ENCODE measurements at places on chromosomes 6 and 20.

DNA sequence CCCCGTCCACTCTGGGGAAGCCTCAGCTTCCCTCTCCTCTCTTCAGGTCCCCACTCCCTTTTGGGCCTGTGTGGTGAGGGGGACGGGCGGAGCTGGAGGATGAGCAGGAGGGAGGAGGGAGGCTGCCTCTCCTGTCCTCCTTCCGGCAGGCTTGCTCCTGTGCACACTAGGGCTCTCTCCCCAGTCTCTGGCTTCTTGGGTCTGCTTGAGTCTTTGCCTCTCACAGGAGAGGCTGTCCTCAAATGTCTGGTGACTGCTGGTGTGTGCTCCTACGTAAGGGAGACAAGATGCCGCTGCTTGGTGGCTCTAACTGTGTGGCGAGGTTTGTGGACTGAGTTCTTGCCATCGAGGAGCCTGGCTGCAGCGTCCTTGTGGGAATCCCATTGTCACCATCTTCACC is 8.8 kb upstream of the SMOC2 start:
- DNase-seq = no peak

- DNase-seq = no peak
Measured at GRCh38 chr6:37897321-37897720, 77.8 kb downstream of the ZFAND3 start.

DNA sequence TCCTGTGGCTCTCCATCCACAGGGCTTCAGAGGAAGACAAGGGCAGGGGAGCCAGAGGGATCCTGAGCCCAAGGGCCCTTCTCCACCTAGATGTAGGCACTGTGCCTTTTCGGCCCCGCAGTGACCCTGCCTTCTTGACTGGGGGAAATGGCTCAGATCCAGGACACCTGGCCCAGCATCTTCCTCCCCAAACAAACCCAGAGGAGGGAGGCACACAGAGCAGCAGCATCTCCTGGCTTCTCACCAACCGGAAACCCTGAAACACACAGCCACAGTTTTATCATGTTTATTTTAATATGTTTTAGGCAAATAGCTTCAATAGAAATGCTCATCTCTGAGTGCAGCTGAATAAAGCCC is 84.5 kb upstream of the LRFN2 start:
- DNase-seq = no peak

DNA sequence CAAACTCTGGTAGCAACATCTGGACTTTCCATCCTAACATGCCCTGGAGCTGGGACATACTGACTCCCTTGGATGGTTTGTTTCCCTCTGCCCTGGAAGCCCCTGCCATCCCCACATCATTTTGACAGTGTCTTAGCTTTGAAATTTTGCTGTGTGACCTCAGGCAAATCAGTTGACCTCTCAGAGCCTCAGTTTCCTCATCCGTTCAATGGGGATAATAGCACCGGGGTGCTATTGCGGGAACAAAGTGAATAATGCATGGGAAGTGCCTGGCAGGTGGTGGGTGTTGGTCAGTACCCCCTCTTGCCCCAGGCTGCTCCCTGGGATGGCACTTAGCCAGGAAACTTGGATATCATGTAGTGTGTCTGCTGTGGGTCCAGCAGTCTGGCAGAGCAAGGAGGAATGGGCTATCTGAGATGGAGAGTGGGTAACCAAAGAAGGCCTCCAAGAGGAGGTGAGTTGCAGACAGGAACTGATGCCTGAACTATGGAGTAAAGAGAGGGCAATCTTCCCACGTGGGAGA is 88.6 kb downstream of the MRPL14 start:
- no peak for DNase-seq

DNA sequence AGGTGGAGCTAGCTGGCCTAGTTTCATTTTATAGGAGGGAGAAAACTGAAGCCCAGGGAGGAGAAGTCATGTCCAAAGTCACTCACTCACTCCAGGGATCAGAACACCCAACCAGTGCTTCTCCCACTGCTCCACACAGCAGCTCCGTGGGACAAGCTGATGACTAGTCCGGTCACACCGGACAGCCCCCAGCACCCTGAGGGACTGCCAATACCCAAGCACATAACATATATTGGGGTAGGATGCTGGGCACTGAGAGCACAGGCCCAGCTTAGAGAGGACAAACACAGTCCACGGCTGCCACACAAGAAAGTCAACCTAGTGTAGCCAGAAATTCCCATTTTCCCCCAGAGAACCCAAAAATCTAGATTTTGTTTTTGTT is 5.7 kb downstream of the RRBP1 start:
- no peak for DNase-seq

DNA sequence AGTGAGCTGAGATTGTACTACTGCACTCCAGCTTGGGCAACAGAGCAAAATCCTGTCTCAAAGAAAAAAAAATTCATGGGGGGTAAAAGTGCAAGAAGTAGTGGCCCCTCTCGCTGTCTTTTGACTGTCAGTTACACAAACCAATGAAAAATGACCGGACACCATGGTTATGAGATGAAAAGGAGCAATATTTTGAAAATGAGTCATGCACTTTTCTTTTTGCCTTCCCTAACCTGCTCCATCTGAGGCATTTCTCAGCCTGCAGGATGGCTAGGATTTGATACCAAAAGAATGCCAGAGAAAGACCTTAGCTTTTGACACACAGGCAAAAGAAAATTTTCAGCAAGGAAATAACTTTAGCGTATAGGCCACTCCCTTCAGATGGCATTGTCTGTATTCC is 181.7 kb upstream of the ARID1B start:
- DNase-seq = no peak

GRCh38 chr6:15804164-15805154 is 141.6 kb upstream of the DTNBP1 start:
- no peak for DNase-seq

DNA sequence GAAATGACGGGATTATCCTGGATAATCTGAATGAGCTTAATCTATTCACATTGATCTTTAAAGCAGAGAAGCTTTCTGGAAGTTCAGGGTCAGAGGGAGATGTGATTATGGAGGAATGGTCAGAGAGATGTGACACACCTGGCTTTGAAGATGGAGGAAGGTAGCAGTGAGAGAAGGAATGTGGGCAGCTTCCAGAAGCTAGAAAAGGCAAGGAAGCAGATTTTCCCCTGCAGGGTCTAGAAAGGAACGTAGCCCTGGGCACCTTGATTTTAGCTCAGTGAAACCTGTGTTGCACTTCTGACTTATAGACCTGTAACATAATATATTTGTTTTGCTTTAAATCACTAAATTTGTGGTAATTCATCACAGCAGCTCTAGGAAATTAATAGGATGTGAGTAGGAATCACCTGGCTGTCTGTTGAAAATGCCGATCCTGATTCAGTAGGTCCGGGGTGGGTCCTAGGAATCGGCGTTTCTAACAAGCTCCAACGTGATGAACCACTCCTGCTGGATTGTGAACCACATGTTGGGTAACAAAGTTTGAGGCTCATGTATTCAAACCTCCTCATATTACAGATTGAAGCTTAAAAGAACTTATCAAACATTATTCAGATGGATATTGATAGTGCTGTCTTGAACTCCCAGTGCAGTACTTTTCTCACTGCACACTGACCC is 157.0 kb downstream of the GJA1 start:
- no peak for DNase-seq

DNA sequence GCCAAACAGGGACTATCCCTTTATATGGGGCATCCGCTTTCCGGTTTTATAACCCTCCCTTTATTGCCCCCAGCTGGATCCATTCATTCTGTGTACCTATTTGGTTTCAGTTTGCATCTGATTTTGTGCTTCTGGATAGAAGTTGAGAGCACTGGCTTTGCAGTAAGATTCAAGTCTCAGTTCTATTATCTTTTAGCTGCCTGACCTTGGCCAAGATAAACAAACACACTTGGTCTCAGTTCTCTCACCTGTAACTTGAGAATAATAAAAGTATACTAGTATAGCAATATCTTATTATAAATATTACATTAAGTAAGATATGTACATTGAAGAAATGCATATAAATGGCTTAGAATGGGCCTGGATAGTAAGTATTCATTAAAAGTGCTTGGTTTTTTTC is 182.4 kb upstream of the TSHZ2 start:
- DNase-seq = no peak

- no peak for DNase-seq
Measured at GRCh38 chr6:119012521-119012920, 65.9 kb downstream of the FAM184A start.

- DNase-seq = no peak
Measured at GRCh38 chr6:98092331-98092730, 742.0 kb upstream of the POU3F2 start.

- DNase-seq = no peak
Measured at GRCh38 chr6:45555981-45556771, 178.4 kb upstream of the SUPT3H start.

DNA sequence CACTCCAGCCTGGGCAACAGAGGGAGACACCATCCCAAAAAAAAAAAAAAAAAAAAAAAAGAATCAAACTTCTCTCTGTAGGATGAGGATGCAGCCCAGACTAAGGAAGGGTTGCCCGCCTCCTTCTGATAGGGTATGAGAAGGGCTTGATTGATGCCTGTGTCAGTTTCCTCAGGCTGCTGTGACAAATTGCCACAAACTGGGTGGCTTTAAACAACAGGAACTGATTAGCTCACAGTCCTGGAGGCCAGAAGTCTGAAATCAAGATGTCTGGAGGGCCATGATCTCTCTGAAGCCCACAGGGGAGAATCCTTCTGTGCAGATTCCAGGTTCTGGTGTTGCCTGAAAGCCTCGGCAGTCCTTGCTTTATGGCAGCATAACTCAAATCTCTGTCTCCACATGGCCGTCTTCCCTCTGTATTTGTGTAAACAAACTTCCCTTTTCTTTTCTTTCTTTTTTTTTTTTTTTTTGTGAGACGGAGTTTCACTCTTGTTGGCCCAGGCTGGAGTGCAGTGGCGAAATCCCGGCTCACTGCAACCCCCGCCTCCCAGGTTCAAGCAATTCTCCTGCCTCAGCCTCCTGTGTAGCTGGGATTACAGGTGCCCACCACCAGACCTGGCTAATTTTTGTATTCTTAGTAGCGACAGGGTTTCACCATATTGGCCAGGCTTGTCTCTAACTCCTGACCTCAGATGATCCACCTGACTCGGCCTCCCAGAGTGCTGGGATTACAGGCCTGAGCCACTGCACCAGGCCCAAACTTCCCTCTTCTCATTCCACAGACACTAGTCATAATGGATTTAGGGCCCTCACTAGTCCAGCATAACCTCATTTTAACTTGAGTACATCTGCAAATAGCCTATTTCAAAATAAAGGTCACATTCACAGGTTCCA is 11.2 kb upstream of the CDK19 start:
- DNase-seq = no peak

DNA sequence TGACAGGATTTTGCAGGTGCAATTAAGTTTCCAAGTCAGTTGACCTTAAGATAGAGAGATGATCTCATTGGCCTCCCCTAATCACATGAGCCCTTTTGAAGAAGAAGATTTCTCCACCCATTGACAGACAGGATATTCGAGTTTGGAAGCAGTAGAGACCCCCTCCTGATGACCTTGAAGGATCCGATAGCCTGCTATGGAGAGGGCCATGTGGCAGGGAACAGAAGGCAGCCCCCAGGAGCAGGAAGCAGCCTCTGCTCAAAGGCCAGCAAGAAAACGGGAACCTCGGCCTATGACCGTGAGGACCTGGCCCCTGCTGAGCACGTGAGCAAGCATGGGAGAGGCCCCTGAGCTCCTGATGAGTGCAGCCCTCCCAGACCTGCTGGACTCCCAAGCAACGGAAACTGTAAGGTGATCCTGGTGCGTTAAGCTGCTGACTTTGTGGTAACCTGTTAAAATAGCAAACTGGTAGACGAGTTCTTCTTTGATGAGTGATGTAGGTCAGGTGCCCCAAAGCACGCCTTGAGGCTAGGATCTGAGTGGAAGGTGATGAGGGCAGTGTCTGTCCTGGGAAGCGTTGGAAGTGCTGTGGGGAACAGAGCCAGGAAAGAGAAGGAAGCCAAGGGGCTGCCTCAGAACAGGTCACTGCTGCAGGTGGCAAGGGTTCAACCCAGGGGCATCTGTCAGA is 18.5 kb upstream of the TUBB2A start:
- no peak for DNase-seq

DNA sequence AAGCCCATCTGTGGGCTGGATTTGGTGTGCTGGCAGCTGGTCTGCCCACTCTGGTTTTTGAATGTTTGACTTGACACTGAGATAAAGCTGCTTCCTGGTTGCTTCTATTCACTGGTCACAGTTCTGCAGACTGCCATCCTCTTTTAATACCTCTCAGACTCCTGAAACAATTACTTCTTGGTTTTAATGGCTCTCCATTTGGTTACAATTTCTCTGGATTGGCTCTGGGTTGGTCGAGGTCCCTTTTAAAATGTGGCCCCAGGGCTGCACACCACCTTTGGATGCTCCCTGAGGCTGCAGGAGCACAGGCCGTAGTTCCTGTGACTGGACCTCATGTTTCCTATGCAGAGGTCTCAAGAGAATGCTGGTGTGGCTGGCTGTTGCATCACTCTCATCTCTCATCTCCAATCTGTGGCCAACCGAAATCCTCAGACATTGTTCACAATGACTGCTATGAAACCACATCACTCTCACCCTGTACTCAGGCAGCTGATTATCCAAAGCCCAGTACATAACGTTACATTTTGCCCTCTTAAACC is 98.5 kb downstream of the INSM1 start:
- DNase-seq = peak; percentile 57

DNA sequence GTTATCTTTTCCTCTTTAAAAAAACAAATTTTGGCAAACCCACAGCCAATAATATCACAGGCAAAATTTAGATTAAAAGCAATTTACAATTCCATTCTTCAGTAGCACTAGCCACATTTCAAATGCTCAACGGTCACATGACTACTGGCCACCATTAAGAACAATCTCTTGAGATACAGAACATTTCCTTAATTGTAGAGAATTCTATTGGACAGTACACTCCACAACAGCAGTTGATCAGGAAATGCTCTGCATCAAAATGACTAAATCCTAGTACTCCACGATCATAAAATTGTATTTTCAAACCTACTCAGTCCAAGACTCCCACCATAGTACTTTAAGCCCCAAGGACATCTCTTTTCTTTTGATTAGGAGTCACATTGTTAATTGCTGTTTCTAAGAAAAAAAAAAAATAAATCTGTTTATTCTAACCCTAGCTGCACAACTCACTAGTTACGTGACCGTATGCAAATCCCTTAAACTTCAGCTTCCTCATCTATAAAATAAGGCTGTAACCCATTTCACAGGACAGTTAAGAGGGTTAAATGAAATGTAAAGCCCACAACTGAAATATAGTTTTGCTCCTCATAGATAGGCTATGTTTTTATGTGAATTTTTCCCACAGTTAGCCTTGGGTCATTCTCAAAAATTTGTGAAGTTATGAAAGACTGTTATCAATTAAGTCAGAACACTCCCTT is 9.8 kb downstream of the C6orf62 start:
- no peak for DNase-seq

- no peak for DNase-seq
Measured at GRCh38 chr20:32447136-32448027, 89.3 kb downstream of the ASXL1 start.
